ENCODE measurements at places on chromosomes 12 and 14. TPM values are rescaled to one million over a fixed set of nuclear protein-coding genes. Genes with fewer than 3 reads are reported as not detected.

DNA sequence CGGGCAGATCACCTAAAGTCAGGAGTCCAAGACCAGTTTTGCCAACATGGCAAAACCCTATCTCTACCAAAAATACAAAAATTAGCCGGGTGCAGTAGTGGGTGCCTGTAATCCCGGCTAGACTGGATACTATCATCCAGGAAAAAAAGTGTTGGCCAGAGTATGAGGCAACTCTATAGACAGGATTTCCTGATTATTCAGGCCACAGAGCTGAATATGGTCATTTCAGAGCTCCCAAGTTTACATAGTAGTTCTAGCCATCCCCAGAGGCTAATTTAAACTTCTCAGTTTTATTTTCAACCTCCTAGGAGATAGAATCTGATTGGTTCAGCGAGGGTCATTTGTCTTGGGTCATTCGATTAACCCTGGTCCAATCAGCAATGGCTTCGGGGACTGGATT, 7.3 kb downstream of the RPGRIP1 start:
- no peak for DNase-seq

- no peak for DNase-seq
Measured at GRCh38 chr14:92416544-92416943, 93.6 kb downstream of the SLC24A4 start.

DNA sequence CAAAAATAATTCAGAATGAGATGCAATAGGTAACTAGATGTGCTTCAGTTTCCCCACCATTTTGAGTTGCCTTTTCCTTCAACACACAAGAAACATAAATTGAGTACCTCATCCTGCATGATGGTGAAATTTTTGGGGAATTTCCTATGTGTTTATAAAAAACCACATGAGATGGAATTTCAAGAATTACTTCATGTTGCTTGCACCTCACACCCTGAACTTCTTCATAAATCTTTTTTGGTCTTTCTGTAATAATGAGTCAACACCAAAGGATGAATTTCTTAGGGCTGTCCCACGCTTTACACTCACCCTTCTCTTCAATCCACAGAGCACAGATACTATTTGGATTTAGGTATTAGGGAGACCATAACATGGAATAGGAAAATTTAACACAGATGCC, 22.6 kb upstream of the LUM start:
- DNase-seq: no peak

The RILPL1 gene
- polyA plus RNA-seq: 2.6 TPM

DNA sequence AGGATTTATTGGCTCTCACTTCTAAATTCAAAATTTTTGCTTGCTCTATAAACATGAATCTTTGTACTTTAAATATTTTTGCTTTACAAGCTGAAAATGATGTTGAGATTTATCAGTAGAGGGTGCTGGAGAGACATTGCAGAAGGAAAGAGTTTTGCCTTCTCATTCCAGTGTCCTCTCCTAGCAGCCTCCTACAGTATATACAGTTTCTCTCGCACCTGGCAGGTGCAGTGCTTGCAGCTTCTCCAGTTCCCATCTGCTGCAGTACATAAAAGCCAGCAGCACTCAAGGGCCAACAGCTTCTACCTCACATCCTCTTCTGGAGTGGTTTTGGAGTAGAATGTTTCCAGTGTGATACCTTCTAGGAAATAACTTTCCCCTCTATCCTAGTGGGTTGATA, 601.8 kb upstream of the ATXN7L3B start:
- DNase-seq: no peak

The NANOG gene
- polyA plus RNA-seq: not detected

DNA sequence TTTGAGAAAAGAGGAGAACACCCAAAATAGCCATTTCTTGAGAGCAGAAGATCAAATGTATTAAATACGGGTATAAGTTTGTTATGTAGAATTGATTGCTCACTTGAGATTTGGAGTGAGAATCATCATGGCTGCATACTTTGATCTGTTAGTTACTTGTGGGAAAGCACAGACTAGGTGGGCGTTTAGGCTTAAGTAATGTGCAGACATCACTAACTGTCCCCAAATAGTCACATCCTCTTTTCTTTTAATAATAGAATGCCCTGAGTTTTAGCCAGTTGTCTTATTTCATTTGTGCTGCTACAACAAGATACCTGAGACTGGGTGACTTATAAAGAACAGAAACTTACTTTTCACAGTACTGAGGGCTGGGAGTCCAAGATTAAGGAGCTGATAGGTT, 14.3 kb upstream of the GTF2A1 start:
- DNase-seq: no peak

GRCh38 chr12:88579161-88579517, 1.1 kb downstream of the KITLG start:
- DNase-seq: no peak

The CACNA2D4 gene
- 6.0 TPM for polyA plus RNA-seq

The RASSF9 gene
- polyA plus RNA-seq: not detected

DNA sequence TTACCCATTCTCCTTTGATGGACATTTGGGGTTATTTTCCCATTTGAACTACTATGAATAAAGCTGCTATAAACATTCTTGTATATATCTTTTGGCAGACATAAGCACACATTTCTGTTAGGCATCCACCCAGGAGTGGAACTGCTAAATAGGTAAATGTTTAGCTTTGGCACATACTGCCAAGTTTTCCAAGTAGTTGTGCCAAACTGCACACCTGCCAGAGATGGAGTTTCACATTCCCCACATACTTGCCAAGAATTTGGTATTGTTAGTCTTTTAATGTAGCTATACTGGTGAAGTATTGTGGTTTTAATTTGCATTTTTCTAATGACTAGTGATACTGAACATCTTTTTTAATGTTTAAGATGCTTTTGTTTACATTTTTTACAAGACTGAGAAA, 201.0 kb downstream of the GXYLT1 start:
- no peak for DNase-seq

- no peak for DNase-seq
Measured at GRCh38 chr12:82855872-82856271, 169.2 kb downstream of the TMTC2 start.

DNA sequence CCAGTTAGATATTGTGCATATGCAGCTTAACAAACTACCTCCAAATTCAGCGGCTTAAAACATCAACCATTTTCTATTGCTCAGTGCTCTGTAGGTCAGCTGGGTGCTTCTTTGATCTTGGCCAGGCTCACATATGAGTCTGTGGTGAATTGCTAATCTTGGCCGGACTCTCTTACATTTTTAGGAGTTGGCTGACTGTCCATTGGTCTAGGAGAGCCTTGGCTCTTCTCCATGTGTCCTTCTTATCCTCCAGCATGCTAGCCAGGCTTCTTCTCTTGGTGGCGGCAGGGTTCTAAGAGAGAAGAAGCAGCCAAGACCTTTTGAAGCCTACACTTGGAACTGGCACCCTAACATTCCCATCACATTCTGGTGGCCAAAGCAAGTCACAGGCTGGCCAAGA, 174.3 kb upstream of the PWP1 start:
- no peak for DNase-seq

The DUSP16 gene
- 0.35 TPM for polyA plus RNA-seq

DNA sequence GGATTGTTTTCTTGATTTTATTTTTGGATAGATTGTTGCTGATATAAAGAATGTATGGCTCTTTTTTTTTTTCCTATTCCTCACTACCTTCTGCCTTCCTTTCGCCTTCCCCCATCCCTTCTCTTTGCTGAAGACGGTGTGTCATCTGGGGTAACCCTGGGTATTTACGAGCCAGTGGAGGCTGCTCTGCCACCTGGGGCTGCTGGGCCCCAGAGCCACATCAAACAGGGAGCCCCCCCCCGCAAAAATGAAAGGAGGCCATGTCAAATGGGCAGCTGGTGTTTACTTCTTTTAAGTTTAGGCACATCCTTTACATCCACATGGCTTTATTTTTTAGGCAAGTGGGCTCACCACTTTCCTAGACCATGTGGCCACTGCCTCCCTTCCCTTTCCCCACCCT, 25.4 kb downstream of the CHST11 start:
- DNase-seq: no peak

The AQP5 gene
- polyA plus RNA-seq: not detected

DNA sequence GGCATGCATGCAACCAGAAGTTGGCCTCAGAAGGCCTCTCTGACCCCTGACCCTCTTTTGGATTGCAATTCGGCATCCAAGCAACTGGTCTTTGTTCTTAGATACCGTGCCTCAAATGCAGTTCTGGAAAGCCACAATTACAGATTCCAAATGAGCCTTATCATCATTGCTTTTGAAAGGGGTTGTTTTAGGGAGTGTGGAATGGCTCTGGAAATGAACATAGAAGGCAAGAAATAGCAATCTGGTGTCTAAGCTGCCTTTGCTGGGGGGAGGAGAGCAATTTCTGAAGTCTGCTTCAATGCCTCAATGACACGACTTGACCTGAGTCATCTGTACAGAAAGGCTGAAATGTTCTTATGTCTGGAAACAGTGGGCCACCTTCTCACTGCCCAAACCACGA, 250.1 kb downstream of the NUAK1 start:
- DNase-seq: no peak

DNA sequence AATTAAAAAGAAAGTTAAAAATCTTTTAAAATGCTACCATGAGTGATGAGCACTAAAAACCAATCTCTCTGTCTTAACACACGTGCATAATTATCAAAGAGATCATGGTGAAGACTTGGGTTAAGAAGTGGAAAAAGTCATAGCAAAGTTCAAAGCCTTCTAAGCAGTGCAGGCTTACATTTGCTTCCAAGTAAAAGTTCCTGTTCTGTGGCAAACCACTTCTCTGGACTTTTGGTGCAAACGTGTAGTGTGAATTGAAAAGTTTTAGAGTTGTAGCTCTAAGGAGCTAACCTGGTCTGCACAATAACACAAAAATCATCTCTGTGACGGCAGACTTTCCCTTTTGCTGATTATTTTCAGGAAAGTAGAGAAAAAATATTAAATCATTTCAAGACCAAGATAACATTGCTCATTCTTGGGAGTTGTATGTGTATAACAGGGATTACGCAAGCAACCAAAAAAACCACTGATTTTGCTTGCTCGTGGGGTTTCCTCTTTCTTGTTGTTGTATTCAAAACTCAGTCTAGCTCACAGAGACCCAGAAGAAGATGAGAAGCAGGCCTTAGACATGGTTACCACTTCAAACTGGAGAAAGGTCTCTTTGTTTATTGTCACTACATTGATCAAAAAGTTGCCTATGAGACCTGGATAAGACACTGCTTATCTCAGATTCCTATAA, 2.3 kb upstream of the GLIPR1 start:
- peak; percentile 72 for DNase-seq

DNA sequence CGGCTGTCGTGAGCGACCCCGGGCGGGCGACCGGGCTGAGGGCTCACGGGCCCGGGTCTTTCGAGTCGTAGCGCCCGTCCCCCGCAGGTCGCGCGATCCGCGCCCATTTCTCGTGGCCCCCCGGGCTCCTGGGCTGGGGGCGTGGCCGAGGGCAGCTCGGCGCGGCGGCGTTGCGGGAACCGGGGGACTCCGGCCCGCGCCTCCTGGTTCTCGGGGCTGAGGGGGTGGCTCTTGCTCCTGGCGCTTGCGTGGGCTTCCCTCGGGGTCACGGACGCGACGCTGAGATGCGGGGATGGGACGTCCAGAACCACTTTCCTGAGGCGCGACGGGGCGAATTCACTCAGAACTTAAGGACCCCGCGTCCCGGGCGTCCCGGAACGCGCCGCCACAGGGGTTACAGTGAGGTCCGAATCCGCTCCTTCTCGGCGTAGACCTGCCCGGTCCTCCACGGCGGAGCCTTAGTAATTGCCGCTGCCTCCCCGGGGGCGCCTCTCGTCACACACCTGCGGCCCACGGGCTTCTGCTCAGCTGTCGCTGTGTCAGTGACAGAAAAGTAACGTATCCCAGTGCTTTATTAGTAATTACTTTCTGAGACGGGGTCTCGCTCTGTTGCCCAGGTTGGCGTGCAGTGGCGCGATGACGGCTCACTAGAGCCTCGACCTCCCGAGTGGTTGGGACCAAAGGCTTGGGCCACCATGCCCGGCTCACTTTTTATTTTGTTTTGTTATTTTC, 606 bp downstream of the EP400 start:
- no peak for DNase-seq

DNA sequence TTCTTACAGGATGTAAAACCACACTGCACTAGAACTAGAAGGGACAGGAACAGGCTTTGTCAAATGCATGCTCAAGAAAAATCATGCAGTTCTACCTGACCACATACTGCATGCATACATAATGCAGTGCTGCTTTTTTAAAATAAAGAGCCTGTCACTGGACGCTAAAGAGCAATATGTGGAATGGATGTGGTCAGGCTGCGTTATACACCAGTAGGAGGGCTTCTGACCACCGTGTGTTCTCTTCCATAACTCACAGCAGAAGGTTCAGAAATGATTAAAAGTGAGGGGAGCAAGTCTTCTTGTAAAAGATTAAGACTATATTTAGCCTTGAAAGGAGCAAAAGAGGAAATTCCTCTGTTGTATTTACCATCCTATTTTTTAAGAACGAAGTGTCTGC, 392.0 kb downstream of the EMP1 start:
- no peak for DNase-seq

DNA sequence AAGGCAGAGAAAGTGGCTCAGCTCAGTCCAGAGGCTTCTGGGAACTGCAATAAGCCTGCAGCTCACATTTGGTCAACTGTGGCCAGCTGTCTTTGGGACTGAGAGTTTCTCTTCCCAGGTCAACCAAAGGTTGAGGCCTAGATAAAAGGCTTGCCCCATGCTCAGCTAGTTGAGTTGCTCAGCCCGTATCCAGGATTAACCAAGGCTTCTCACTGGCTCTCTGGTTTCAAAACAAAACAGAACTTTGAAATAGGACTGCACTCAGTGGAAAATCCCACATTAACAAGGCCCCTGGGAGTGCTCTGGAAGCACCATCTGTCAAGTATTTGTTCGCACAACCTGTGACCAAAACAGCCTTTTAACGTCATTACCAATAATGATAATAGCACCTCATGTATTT, 40.3 kb upstream of the NUAK1 start:
- DNase-seq: no peak

DNA sequence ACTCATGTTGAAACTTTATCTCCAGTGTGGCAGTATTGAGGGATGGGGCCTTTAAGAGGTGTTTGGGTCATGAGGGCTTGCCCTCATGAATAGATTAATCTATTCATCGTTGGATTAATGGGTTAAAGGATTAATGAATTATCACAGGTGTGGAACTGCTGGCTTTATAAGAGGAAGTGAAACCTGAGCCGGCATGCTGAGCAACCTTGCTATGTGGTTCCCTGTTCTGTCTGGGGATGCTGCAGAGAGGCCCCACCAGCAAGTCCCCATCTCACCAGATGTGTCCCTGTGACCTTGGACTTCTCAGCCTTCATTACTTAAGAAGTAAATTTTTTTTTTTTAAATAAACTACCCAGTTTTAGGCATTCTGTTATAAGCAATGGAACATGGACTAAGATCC, 109.6 kb downstream of the DYRK2 start:
- DNase-seq: peak; percentile 81

- DNase-seq: no peak
Measured at GRCh38 chr12:52022841-52023181, 16.1 kb downstream of the TAMALIN start.

GRCh38 chr12:132491761-132492378, 1.9 kb downstream of the FBRSL1 start:
- DNase-seq: no peak

DNA sequence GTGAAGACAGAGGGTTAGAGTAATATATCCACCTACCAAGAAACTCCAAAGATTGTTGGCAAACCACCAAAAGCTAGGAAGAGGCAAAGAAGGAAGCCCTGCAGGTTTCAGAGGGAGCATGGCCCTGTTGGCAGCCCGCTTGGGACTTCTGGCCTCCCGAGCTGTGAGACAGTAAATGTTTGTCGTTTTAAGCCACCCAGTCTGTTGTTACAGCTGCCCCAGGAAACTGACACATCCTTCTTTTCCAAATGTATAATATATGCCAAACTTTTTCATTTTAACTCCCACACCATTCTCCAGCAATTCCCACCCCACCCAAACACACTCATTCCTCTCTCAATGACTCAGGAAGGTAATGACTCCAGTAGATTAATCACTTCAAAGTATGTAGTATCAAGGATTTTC, 74.0 kb downstream of the RPS29 start:
- no peak for DNase-seq
